ENCODE measurements at places on chromosomes 1 and 21.

DNA sequence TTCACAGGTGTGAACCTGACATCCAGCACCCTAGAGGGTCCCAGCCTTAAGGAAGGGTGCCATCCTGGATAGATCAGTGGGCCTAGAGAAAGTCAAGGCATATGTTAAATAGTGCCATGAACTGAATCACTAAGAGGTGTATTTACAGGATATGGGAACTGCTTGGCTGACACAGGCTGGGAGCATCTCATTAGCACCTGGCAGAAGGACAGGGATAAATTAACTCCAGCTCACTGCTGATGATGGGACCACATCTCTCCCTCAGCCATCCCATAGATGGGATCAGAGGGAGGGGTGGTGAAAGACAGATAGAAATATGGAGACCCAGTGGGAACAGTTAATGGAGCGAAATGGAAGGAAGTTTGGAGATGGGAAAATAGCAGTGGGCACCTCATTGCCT lies 122.0 kb downstream of the IGSF21 start:
- no peak for DNase-seq

GRCh38 chr1:97383797-97384196 lies 537.0 kb downstream of the DPYD start:
- DNase-seq: no peak

GRCh38 chr1:209341146-209341545 lies 242.4 kb upstream of the CAMK1G start:
- DNase-seq: no peak

DNA sequence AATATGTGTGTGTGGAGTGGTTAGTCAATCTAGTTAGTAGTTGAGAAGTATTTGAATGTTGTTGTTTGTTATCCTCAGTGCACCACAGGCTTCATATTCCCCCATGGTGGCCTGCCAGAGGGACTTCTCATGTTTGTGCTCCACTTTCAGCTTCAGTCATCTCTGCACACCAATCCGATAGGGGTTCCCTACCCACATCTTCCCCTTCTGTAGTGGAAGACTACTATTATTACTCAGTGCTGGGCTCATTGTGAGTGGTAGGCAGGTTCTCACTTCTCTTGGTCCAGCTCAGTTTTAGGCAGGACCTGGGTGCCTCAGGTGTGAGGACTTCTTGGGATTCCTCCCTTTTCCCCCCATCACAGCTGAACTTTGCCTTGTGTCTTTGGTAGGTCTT lies 14.2 kb downstream of the MT1HL1 start:
- no peak for DNase-seq

- DNase-seq: peak; percentile 31
These were observed 36.8 kb downstream of the CDC7 start for GRCh38 chr1:91537281-91537986.

- no peak for DNase-seq
These were observed 26.9 kb upstream of the ACTL8 start for GRCh38 chr1:17728123-17728712.

- no peak for DNase-seq
These were observed 750 bp downstream of the NECAP2 start for GRCh38 chr1:16441282-16441665.

GRCh38 chr21:46110499-46111192 lies 12.7 kb downstream of the COL6A2 start:
- peak; percentile 4 for DNase-seq

GRCh38 chr1:176211396-176212165 lies 4.5 kb upstream of the COP1 start:
- DNase-seq: no peak

- no peak for DNase-seq
These were observed 39.1 kb upstream of the DPH5 start for GRCh38 chr1:101064697-101065096.

DNA sequence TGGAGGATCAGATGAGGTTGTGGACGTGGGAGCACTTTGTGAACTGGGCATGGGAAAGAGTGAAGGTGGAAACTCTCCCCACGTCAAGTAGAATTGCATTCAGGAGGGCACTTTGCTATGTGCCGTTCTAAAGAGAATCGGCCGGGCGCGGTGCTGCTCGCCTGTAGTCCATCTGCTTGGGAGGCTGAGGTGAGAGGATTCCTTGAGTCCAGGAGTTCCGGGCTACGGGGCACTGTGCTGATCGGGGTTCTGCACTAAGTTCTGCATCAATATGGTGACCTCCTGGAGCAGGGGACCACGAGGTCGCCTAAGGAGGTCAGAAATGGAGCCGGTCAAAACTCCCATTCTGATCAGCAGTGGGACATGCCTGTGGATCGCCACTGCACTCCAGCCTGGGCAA lies 141.9 kb downstream of the PEX14 start:
- DNase-seq: no peak

GRCh38 chr1:24080131-24080530 lies 31.8 kb downstream of the MYOM3 start:
- DNase-seq: no peak

DNA sequence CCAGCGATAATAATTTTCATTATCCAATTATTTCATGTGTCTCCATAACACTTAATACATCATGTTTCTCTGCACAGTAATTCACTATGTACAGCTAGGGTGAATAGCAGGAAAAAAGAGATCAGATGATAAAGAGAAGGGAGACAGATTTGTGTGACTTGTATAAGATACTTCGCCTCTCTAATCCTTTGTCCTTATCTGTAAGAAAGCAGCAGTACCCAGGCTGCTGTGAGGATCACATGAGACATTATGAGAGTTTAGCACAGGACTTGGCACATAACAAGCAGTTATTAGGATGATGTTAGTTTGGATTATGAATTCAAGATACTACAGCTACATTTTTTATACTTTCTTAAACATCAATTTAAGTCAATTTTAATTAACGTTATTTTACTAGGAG lies 6.3 kb downstream of the ERG start:
- no peak for DNase-seq

GRCh38 chr1:198756470-198756869 lies 117.6 kb downstream of the PTPRC start:
- no peak for DNase-seq

GRCh38 chr21:35394634-35395369 lies 345.7 kb upstream of the RUNX1 start:
- DNase-seq: no peak

GRCh38 chr21:21963911-21964310 lies 965.7 kb downstream of the NCAM2 start:
- no peak for DNase-seq

GRCh38 chr1:48291421-48291820 lies 68.9 kb downstream of the SLC5A9 start:
- no peak for DNase-seq

DNA sequence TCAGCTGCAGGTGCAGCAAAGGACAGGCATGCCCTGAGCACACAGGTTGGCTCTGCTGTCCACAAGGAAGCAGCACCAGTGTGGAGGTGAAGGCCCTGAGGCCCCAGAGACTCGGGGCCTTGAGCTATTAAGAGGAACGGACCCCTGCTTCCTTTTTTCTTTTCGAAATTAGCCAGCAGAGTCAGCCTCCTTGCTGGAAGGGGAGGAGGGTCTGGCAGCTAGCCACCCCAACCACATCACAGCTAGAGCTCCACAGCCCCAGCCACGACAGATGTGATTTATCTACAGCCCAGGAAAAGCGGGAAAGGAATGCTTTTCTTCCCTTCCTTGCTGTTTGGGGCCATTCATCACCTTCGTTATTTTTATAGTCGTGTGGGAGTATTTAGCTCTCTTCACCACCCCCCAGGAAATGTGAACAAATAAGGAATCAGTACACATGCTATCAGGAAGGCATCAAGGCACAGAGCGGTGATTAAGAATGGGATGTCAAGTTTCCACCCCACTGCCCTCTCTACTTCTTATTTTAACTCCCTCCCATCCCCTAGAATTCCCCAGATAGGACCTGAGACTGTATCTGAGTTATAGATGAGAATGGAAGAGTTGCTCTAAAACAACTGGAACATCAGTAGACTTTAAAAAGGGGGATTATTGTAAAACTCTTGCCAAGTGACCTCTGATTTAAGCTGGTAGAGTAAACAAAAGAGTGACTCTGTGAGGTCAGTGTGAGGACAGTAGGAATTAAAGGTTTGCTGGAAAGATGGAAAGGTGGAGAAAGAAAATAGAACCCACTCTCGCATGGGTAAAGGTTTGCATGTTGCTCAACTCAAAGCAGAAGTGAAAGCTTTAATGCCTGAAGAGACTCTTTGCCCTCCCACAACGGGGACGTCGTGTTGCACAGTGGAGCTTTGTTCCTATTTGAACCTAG lies 224.7 kb upstream of the GJB5 start:
- no peak for DNase-seq

GRCh38 chr1:201360486-201360885 lies 17.0 kb downstream of the TNNT2 start:
- DNase-seq: no peak

- DNase-seq: no peak
These were observed 28.9 kb upstream of the DEPDC1 start for GRCh38 chr1:68525781-68526180.

- DNase-seq: no peak
These were observed 1.2 kb upstream of the XPR1 start for GRCh38 chr1:180630408-180631193.

- DNase-seq: no peak
These were observed 52.0 kb upstream of the SMYD2 start for GRCh38 chr1:214228976-214229375.
